ENCODE measurements at places on chromosomes 2 and 18.

DNA sequence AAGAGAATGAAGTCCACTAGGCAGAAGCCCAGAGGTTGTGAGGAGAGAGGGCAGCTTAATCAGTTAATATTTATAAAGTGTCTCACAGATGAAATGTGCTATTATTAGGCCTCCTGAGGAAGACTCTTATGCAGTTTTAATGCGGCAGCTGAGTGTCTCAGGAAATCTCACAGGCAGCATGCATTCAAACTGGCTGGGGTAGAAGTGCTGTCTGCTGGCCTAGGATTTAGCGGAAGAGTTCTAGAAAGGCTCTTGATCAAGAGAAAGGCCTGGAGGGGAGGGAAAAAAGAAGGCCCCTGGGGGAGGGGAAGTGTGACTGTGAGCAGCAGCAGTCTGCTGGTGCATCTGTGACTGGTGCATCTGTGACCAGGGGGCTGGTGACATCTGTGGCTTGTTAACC, 133.0 kb downstream of the FSHR start:
- no peak for DNase-seq

DNA sequence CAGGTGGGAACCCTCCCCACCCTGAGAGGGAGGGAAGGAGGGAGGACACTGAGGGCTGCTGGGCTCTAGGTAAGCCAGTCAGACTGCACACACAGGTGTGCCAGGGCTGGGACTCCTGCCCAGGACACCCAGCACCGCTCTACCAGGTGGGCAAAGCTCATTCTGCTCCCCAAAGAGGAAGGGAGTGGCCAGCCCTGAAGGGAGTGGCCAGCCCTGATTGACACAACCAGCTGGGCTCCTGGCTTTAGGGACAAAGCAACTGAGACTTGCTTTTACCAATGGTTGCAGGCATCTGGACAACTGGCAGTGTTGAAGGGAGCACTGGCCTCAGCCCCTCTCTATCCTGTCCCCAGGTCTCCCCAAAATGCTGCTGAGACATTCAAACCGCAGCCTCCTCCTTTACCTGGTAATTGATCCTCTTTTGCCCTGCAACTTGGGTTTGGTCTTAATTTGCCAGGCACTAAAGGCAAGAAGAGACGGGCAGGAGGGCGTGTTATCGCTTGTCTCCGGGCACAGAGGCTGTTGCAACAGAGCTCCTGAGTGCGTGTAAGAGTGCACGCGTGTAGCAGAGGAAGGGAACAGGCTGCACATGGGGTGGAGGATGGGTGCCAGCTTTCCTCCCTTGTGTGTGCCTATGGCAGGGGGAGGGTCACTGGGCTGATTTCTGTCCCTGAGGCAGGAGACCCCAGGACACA, 14.5 kb upstream of the FOSL2 start:
- DNase-seq = no peak

GRCh38 chr2:36561237-36561944, 36.6 kb downstream of the FEZ2 start:
- DNase-seq = peak; percentile 49

GRCh38 chr2:68792751-68793150, 58.1 kb downstream of the ARHGAP25 start:
- DNase-seq = no peak

DNA sequence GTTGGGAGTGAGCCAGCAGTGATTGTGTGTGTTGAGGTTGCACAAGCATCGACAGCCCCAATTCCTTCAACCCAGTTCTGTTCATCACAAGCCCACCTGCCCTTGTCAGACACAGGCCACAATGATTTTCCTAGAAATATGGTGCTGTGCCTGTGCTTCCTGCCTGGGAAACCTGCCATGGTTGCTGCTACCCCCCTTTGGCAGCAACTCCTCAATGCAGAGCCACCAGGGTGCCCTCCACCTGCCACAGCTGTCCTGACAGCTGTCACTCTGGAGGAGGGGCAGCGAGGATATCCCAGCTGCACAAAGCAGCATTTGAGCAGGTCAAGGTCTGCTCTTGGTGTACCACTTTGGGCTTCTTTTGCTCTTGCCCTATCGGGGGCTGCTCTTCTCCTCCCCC, 27.1 kb downstream of the SMIM21 start:
- DNase-seq = no peak

GRCh38 chr2:84288293-84288692, 170.8 kb downstream of the SUCLG1 start:
- DNase-seq = no peak

DNA sequence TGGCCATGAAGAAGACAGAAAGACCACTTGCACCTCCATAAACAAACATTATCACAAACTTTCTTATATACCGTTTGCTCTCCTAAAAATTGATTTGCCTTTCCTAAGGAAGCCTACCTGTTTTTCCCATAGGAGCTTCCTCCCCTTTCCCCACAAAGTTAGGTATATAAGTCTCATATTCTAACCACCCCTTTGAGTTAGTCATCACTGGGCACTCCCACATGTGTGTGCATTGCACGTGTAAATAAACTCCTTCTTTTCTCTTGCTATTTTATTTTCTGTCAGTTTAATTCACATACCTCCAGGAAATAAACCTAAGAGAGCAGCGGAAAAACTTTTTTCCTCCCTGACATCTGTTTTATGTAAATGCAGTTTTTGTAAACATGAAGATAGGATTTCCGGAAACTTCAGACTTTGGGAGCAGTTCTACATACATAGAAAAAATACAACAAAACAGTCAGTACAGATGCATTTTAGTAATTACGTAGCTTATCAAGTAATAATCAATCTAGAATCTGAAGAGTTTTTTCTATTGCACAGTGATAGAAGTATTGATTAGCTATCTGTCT, 46.6 kb downstream of the PLCL1 start:
- DNase-seq = no peak

- DNase-seq = no peak
These were observed 147.0 kb downstream of the PID1 start for GRCh38 chr2:229124136-229124535.

GRCh38 chr2:42117923-42118753, 51.0 kb upstream of the EML4 start:
- no peak for DNase-seq

- no peak for DNase-seq
These were observed 108.7 kb downstream of the UXS1 start for GRCh38 chr2:106085181-106085940.

GRCh38 chr2:65666156-65666725, 233.8 kb upstream of the SPRED2 start:
- DNase-seq = no peak

DNA sequence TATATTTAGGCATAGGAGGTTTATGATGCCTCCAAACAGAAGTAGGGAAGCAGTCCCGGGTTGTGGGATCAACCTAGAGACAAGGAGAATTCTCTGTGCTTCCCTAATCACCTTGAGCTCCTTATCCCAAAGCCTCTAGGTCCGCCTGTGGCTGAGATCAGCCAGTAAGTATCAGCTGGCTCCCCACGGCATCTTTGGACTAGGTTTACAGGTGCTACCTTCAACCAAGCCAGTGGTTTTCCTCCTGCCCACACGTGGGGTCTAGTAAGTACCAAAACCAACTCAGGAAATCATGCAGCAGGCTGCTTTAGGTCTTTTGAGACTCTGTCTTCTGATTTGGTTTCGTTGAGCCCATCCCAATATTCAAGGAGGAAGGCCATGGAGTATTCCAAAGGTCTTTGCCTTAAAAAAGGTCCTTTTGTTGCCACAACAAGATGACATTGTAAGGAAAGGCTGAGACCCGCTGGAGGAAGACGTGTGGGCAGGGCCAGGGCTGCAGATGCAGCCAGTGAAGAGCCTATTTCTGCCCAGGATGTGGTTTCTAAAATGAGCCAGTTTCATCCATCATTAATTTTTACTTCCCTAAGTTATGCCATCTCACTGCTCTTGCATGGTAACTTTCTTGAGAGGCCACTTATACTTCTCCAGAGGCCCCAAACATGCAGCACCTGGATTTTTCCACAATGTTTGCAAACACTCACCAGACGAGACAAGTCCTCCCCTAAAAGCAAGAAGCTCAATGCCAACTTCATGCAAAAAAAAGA, 248.7 kb downstream of the RNF152 start:
- no peak for DNase-seq

- no peak for DNase-seq
These were observed 23.3 kb upstream of the RMC1 start for GRCh38 chr18:23479829-23480505.

GRCh38 chr2:8494589-8494988, 187.3 kb upstream of the ID2 start:
- no peak for DNase-seq

DNA sequence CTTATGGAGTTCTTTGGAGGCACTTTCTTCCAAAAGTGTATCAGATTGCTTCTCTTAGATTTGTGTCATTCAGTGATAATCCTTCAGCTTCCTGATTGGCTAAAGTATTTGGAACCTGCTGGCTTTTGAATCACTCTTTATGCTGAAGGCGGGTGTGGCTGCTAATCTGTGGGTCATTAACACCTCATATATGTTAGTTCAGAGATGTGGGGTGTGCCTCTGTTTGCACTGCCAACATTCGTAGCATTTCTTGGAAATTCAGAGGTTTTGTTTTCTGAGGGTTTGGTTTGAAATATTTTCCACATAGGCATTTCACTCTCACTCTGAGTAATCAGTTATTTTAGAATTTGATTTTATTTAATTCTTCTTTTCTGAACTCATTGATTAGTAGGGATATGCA, 1604.4 kb upstream of the ACVR2A start:
- DNase-seq = no peak

GRCh38 chr18:34809451-34810072, 99.5 kb downstream of the DTNA start:
- DNase-seq = no peak

GRCh38 chr2:15674637-15675455, 83.2 kb downstream of the DDX1 start:
- DNase-seq = no peak

DNA sequence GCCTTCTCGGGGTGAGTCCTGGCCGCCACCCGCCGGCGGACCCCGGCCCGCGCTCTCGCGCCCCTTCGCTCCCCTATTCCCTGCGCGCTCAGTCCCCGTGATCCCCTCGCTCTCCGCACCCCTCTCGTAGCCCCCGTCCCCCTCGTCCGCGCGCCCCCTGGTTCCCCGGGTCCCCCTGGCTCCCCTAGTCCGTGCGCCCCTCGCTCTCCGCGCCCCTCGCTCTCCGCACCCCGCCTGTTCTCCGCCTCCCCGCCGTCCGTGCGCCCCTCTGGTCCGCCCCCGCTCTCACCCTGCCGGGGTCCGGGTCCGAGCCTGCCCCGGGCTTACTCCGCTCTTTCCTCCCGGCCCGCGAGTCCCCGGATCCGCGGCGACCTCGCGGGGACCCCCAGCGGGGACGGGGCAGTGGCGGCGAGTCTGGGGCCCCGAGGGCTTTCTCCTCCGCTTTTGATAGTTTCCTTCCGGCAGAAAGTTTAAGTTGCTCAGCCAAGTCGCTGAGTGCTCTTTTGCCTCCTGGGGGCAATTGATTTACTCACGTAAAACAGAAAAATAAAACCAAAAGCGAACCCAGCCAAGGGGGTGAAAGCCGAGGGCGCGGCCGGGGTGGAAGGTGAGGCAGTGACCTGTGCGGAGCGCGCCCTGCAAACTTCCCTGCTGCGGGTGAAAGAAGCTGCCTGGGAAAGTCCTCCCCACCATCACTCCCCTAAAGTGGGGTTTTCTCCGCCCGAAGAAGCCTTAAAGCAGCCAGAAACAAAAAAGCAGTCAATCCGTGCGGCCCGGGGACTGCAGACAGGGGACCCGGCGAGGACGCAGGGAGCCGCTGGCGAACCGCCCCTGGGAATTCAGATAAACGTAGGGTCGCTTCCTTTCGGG, 568 bp downstream of the RAB31 start:
- DNase-seq = no peak

DNA sequence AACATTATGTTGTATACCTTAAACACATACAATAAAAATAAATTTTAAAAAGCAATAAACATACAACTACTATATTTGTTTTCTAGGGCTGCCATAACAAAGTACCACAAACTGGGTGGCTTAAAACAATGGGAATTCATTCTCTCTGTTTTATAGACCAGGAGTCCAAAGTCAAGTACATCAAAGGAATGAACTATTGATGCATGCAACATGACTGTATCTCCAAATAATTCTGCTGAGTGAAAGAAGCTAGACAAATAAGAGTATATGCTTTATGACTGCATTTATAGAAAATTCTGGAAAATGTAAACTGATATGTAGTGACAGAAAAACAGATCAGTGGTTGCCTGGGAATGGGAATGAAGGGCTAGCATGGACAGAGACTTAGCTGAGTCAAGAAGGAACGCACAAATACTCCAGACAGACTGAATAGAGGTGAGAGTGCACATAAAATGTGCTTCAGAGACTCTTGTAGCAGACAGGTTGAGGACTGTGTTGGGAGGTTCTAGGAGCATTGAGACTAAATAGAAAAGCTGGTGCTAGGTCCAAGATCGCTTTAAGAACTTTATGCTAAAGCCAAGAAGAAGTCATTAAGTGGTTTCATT, 11.0 kb upstream of the PLA2R1 start:
- DNase-seq = no peak

DNA sequence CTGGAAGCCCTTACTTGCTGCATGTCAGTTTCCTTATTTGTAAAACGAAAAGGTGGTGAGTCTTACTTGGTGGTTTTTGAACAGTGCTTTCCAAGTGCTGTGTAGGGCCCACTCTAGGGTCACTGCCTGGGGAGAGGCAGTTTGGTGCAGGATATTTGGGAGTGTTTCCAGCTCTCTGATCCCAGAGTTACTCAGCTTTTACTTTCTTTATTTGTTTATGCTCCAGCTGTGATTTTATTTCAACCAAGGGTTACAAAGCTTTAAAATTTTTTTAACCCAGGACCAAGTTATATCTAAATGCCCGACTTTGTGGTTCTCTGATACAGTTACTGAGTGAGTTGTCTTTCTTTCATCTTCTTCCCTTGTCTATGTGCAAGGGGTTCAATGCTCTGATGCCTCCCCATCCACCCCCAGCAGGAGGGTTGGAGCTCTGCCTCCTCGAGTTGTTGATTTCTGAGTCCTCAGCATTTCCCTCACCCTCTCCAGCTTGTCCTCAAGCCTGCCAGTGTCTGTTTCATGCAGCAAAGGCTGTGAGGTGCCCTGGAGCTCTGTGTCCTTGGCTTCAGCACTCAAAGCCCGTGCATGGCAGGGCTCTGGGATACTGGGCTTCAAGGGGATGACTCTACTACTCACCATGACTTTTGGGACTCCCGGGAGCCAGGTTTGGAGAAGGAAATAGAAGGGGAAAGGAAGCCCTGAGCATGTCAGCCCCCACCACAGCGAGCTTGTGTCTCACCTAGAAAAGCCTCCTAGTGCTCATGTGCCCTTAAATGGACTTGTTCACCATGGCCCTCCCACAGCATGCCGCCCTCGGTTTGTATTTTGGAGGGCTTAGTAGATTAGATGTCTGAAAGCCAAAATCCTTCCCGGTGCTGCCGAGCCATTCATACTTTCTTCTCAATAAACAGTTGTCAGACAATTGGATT, 236.8 kb downstream of the SETBP1 start:
- DNase-seq = peak; percentile 42

All from astrocyte of the cerebellum (primary cell).